ENCODE measurements at places on chromosomes 16 and 17.

- DNase-seq: no peak
Measured at GRCh38 chr16:47523342-47524006, 62.3 kb downstream of the PHKB start.

DNA sequence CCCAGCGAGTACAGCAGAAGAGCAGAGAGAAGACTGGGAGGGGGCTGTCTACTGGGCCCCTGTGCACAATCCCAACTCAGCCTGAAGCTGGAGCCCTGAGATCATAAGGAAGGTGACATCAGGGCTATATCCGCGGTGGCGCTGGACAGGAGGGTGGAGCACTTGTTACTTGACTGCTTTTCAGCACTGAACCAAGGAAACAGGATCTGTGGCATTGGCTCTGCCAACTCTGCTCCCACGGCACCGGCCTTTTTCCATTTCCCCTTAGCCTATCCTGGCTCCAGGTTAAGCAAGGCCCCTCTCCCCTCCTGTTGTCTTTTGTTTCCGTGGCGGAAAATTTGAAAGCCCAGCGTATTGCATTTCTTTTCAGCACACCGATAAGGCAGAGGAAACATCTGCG lies 125.0 kb upstream of the IRX3 start:
- DNase-seq: peak; percentile 18

- DNase-seq: peak; percentile 28
Measured at GRCh38 chr16:79593074-79593531, 7.4 kb downstream of the MAF start.

DNA sequence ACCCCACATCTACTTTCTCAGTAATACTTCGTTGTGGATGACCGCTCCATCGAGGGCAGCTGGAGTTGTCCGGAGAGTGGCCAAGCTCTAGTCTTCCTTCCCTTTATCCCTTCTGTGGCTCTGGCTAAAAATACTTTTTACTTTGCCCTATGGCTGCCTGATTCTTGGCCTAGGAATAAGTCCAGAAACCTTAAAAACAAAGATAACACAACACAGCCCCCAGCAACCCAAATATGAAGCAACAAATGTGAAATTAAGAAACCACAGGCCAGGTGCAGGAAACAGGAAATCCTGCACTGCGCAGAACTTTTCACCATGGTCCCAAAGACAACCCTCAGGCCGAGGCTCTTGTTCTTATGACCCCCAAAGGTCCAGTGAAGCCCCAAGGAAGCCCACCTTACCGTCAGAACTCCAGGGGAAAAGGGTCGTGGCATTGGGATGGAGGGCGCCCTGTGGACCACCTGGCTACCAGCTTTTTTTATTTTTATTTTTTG lies 26.0 kb downstream of the TK2 start:
- DNase-seq: peak; percentile 88

DNA sequence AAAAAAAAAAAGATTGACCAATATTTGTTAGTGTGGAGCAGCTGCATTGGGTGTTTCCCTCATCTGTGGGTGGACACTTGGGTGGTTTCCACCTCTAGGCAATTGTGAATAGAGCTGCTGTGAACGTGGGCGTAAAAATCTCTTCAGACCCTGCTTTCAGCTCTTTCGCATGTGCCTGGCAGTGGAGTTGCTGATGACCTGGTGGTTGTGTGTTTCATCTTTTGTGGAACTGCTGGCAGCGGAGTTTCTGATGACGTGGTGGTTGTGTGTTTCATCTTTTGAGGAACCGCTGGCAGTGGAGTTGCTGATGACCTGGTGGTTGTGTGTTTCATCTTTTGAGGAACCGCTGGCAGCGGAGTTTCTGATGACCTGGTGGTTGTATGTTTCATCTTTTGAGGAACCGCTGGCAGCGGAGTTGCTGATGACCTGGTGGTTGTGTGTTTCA lies 21.4 kb downstream of the ZC3H18 start:
- peak; percentile 17 for DNase-seq

- DNase-seq: peak; percentile 58
Measured at GRCh38 chr17:27559506-27560481, 71.2 kb upstream of the LGALS9 start.

GRCh38 chr16:89973654-89974335 lies 25.2 kb downstream of the DEF8 start:
- no peak for DNase-seq

- DNase-seq: no peak
Measured at GRCh38 chr16:89344846-89345611, 127.5 kb downstream of the ZNF778 start.

DNA sequence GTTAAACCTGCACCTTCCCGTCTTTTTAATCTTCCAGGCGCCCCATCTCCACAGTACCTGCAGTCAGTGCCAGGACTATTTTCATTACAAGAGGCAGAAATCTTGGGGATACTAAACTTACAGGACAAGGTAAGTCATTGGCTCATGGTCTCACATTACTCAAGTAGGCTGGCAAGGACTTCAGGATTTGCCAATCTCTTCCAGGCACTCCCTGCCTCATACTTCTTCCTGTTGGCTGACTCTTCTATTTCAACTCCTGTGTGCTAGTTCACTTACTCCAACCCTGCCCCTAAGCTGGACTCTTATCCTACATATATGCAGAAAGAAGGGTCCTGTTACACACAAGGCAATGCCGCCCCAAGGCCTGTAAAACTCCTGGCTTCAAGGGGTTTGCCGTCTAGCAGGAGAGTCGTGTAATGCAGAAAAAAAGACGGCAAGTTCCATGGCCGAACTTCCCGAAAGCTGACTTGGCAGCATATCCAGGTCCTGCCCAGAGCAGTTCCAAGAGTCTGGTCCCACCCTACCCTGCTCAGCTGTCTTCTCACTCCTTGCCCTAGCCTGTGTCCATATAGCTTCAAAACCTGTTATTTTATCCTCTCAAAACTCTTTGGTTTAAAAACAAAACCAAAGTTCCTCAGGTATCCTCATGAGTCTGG lies 14.8 kb downstream of the ERN1 start:
- DNase-seq: no peak

- DNase-seq: peak; percentile 29
Measured at GRCh38 chr17:73232587-73233373, 28.9 kb downstream of the CPSF4L start.

- no peak for DNase-seq
Measured at GRCh38 chr17:5874486-5874885, 195.7 kb upstream of the WSCD1 start.

GRCh38 chr17:63546308-63547082 lies 3.8 kb upstream of the DCAF7 start:
- DNase-seq: no peak

GRCh38 chr17:72501404-72502370 lies 380.9 kb downstream of the SOX9 start:
- DNase-seq: peak; percentile 84

GRCh38 chr17:81814748-81815645 lies 11.0 kb downstream of the GCGR start:
- peak; percentile 22 for DNase-seq

GRCh38 chr16:12235110-12235509 lies 258.6 kb downstream of the SNX29 start:
- peak; percentile 60 for DNase-seq

DNA sequence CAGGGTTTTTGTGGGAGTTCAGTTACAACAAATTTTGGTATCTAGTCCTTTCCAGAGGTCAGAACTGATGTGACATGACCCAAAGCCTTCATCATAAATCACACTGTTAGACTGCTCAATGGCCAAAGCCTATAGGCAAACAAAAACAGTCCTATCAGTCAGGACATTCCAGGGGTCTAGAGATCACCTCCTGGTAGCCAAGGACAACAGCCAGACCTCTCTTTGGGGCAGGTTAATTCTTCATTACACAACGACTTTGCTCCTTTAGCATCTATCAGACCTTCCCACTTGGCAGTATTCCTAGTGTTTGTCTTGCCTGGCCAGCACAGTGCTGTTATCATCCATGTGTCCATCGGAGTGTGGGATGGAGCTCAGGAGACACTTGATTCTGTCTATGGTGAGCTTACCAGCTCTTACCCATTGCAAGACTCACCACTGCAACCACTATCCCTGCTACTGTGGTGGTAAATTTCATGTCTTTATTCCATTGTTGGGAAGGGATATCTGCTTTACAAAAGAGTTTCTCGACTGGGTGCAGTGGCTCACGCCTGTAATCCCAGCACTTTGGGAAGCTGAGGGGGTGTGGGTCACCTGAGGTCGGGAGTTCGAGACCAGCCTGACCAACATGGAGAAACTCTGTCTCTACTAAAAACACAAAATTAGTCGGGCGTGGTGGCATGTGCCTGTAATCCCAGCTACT lies 95.5 kb upstream of the DHX40 start:
- no peak for DNase-seq

GRCh38 chr17:49575679-49576087 lies at the start of gene NXPH3:
Gene NXPH3, plus strand, starts transcription at chr17:49575871. Its CDS starts 349 bp downstream, at chr17:49576220.
- peak; percentile 68 for DNase-seq

DNA sequence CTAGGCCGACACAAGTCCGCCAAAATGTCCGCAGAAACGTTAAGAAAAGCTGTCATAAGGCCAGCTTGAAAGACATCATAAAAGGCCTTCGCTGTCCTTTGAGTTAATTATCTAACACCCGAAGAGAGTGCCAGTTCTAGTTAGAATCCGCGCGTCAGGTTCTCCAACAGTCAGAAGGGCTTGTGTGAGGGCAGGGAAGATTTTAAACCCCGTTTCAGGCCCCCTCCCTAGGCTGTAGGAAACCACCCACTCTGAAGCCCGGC lies 729 bp upstream of the CLTC start:
- no peak for DNase-seq

DNA sequence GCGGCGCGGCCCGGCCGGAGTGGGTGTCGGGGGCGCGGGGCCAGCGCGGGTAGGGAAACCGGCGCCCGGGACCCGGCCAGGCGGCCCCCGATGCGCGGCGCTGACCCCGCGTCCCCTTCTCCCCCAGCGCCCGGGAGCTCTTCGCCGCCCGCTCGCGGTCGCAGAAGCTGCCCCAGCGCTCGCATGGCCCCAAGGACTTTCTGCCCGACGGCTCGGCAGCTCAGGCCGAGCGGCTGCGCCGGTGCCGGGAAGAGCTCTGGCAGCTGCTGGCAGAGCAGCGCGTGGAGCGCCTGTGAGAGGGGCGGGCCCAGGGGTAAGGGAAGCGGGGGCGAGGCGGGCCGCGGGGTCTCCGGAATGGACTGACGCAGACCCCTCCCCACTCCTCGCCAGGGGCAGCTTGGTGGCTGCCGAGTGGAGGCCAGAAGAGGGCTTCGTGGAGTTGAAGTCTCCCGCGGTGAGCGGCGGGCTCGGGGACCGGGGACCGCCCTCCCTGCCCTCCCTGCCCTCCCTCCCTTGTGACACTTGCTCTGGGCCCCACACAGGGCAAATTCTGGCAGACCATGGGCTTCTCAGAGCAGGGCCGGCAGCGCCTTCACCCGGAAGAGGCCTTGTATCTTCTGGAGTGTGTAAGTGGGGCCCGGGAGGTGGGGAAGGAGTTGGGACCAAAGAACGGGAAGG lies 430 bp downstream of the TSEN54 start:
- peak; percentile 34 for DNase-seq

DNA sequence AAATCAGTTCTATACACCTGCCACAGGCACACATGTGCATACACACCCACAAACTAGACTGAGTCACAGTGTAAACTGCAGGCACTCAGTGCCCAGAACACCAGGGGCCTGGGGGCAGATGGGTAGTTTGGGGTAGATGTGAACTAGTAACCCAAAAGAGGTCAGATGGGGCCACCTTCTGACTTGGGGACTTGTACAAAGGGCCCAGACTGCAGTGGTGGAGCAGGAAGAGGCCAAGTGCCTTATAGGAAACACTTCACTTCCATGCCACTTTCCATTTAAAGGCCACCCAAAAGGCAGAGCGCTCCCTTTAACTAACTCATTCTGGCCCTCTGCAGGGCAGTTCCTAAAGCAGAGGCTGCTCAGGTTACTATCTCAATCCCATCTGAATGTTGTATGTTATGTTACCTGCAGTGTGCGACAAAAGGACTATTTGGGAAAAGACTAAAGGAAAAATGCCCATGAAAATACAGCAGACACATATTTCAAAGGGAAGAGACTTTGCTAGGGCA lies 27.8 kb upstream of the ERN1 start:
- DNase-seq: no peak

- DNase-seq: peak; percentile 56
Measured at GRCh38 chr16:78745108-78746019, 645.9 kb downstream of the WWOX start.

DNA sequence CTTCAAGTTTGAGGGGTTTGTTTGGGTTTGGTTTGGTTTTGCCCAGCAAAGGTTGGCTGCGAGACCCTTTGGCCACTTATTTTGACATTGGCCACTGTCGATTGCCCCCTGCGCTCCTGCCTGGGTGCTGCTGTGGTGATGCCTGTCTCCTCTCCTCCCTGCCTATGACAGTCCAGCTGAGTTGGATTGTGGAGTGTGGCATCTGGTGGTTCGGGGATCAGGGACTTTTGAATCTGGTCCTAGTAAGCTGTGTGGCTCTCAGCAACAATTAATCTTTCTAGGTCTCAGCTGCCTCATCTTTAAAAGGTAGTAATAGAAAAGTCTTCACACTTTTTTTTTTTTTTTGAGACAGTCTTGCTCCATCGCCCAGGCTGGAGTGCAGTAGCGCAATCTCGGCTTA lies 27.1 kb downstream of the CDK5RAP3 start:
- DNase-seq: no peak

GRCh38 chr16:76278980-76279379 lies 1.8 kb downstream of the CNTNAP4 start:
- DNase-seq: no peak

- DNase-seq: no peak
Measured at GRCh38 chr16:72357910-72358309, 186.0 kb upstream of the PMFBP1 start.

GRCh38 chr16:70475054-70475871 lies 20.9 kb downstream of the FCSK start:
- no peak for DNase-seq

DNA sequence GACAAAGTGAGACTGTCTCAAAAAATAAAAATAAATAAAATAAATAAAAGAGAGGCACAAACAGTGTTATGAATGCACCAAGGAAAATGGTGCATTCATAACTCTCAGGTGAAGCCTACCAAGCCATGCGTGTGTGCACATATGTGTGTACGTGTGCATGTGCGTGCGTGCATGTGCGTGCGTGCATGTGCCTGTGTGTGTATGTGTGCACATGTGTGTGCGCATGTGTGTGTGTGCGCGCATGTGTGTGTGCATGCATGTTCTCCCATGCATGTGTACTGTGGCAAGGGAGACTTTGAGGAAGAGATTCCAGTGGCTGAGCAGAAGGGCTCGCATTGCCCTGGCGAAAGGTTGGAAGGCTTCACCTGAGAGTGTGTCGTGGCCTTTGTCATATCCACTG lies 4.7 kb downstream of the SPN start:
- no peak for DNase-seq
